Stimulated activated CD8-positive, alpha-beta memory T cell treated with anti-CD3 and anti-CD28 coated beads, Interleukin-7, amount 100 ng/mL, for 1 hour (primary cell): ENCODE measurements at places on chromosomes 6 and 20.

- no peak for DNase-seq
These were observed 43.1 kb upstream of the FOXP4 start for GRCh38 chr6:41502917-41503671.

DNA sequence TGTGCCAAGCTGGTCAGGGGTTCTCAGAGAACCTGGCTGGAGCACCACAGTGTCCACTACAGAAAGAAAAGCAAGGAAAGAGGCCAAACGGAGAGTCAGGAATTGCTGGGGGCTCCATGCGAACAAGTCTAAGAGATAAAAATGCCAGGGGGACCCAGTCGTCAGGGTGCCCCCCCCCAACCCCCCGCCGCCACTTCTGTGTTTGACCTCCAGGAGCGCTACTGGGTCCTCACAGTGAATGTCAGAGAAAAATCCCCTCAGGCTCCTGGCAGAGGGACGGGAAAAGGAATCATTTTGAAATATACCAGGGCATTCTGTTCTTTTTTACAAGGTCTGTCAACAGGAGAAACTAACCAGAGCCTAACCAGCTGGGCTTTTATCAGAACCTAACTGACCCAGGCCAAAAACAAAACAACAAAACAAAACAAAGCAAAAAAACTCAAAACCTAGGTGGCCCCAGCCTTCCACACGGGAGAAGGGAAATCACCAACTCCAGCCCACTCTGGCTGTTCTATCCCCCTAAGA, 17.9 kb upstream of the NELFCD start:
- no peak for DNase-seq

- no peak for DNase-seq
These were observed 253.0 kb upstream of the SOX4 start for GRCh38 chr6:21340573-21340972.

GRCh38 chr6:41336824-41337223, 1.4 kb downstream of the NCR2 start:
- DNase-seq, result no peak

DNA sequence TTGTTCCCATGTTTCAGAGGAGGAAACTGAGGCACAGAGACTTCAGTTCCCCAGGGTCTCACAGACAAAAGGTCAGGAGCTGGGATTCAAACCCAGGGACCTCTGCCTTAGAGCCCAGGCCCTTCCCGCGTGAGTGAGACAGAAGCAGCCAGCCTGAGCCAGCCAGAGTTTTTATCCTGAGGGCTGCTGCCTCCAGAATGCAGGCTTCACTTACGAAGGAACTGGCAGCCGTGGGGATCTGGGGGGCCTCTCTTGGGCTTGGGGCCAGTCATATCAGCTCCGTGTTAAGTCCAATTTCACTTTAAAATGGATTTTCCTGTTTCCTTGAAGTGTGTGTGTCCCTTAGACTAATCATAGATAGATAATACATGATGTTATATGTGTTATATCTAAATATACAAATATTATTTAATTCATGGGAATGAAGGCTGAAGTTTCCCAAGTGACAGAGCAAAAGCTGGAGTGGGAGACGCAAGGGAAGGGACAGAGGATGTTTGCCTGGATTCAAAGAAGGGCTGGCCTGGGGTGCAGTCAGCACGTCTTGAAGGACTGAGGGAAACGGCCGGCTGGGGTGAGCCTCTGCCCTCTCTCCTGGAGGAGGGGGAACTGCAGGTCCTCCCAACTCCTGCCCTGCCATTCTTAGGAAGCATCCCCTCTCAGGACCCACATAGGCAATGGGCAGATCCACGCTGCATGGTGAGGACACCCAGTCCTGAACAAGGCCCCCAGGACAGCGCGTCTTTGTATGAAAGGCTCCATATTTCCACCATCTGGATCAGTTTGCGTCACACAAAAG, 320.1 kb downstream of the CDH4 start:
- DNase-seq, result no peak

GRCh38 chr20:56993020-56993559, 273.4 kb downstream of the BMP7 start:
- no peak for DNase-seq

DNA sequence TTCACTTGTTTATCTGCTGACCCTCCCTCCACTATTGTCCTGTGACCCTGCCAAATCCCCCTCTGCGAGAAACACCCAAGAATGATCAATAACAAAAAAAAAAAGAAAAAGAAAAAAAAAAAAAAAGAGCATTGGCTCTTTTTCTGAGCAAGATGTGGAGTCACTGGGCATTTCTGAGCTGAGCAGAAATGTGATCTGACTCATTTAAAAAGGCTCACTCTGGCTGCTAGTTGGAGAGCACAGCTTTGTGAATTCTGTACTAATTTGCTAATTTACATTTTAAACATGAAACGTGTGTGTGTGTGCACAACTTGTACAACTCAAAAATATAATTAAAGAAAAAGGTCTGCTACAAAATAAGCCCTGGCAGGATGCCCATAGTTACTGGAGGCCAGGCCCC, 20.2 kb downstream of the SCML4 start:
- DNase-seq, result no peak

DNA sequence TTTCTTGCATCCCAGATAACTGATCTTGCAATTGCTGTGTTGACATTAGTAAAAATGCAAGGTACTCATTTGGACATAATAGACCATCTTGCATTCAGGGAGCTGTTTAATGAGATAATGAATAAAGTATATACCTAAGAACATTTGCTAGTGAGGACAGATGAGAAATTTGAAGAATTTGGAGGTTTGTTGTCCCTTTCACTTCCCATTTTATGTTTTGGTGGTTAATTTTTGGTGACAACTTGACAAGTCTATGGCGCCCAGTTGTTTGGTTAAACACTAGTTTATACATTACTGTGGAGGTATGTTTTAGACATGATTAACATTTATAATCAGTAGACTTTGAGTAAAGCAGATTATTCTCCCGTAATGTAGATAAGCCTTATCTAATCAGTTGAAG, 300.2 kb upstream of the SYNCRIP start:
- no peak for DNase-seq

DNA sequence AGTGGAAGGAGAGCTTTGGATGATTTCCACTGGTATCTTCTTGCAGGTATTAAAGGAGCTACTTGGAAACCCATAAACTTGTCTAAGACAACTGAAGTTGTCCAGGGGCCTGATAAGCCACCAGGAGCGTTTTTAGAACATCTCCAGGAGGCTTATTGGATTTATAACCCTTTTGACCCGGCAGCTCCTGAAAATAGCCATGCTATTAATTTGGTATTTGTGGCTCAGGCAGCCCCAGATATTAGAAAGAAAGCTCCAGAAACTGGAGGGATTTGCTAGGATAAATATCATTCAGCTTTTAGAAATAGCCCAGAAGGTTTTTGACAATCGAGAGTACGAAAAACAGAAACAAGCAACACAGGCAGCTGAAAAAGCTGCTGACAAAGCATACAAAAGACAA, 461.0 kb upstream of the HTR1E start:
- no peak for DNase-seq

GRCh38 chr20:15236812-15237211, 899.4 kb upstream of the FLRT3 start:
- DNase-seq, result no peak

- DNase-seq, result no peak
These were observed 10.1 kb upstream of the ITPR3 start for GRCh38 chr6:33610779-33611732.

- no peak for DNase-seq
These were observed 114.3 kb upstream of the SYNCRIP start for GRCh38 chr6:85756982-85757381.

DNA sequence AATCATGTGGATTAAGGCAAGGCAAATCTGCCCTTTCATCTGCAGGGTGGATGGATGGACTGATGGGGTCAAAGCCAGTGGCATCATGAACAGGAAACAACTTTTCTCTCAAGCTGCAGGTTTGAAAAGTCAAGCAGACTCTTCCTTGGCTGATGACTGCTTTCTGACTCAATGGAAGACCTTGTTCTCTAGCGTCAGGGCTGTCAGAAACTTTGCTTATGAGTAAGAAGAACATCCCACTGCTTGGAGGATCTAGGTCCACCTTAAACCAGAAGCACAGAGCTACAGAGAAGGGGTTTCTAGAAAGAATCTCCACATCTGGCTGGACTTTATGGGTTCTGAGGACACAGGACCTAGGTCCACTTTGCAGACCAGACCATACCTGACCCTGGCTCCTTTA, 36.3 kb upstream of the CST5 start:
- no peak for DNase-seq

GRCh38 chr6:111972745-111973117, 81.2 kb upstream of the CCN6 start:
- no peak for DNase-seq

GRCh38 chr20:40628877-40629276, 60.2 kb downstream of the MAFB start:
- no peak for DNase-seq

DNA sequence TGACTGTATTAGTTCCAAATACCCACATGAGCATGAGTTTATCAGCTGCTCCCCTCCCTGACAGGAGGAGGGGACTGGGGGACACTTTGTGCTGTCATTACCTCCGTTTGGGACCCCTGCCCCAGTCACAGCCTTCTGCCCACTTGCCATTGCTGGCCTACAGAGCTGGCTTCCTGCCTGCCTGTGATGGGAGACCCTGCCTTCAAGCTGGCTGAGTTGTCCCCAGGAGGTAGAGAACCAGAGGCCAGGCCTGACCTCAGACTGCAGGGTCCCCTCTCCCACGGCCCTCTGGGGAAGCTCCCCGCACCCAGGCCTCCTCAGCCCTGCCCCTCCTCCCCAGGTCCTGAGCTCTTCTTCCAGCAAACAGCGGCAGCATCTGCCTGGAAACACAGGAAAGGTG, 105.5 kb downstream of the JPH2 start:
- no peak for DNase-seq

GRCh38 chr6:163243083-163243482, 171.4 kb upstream of the QKI start:
- no peak for DNase-seq

GRCh38 chr6:85008296-85009009, 244.1 kb upstream of the TBX18 start:
- DNase-seq, result no peak

- DNase-seq, result no peak
These were observed 21.3 kb downstream of the PRR18 start for GRCh38 chr6:166286839-166287271.
